ENCODE measurements at places on chromosomes 16 and 17. TPM values are rescaled to one million over a fixed set of nuclear protein-coding genes. Genes with fewer than 3 reads are reported as not detected.

- ATAC-seq = peak; percentile 98
Observed at GRCh38 chr17:82963104-82963950, 116.1 kb upstream of the METRNL start.

The CRYBA1 gene
- total RNA-seq = 1.6 TPM

DNA sequence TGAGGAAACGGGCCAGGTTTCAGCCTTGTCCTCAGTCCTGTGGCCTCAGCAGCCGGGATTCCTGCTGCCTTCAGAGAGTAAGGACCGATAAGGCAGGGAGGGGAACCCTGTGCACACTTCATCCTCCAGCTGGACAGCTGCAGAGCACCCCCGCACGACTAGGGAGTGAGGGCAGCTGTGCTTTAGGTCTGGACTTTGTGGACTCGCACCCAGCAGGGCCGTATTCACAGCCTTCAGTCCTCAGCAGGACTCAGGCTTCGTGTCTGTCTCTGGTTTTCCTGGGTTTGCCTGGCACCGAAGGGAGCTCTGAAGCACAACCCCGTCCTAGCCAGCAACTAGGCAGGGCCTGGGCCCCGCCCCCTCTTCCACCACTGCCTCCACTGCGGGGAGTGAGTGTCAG lies 45.8 kb upstream of the CACNG5 start:
- peak; percentile 39 for ATAC-seq

DNA sequence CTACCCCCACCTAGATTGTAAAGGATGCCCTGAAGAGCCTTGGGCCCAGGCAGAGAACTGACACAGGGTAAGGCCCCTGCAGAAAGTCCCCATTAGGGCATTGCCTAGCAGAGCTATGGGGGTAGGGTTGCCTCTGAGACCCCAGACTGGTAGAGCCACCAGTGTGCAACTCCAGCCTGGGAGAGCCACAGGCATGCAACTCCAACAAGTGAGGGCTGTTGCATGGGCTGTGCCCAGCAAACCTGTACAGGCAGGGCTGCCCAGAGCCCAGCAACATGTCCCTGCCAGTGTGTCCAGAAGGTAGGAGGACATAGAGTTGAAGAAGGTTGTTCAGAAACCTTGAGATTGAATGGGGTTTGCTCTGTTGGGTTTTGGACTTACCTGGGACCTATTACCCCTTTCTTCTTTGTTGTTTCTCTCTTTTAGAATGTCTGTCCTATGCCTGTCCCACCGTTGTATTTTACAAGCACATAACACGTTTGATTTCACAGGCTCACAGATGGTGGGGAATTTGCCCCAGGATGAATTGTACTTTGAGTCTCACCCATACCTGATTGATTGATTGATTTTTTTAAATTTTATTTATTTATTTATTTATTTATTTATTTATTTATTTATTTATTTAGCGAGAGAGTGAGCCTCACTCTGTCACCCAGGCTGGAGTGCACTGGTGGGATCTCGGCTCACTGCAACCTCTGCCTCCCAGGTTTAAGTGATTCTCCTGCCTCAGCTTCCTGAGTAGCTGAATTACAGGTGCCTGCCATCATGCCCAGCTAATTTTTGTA lies 16.4 kb downstream of the SGF29 start:
- no peak for ATAC-seq

The SLC47A2 gene
- total RNA-seq = 0.50 TPM

DNA sequence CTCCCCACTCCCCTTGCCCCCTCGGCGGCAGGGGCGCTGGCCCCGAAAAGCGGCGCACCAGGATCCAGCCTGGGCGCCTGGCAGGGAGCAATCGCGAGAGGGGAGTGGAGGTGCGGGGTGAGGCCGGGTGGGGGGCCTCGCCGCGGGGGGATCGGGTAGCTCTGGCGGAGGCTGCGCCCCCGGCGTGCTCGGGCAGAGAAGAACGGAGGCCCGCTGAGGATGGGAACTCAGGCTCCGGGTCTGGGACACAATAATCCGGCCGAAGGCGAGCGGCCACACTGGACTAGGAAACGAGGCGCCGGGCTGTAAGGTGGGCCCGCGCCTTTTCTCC lies 721 bp upstream of the PCGF2 start:
- no peak for ATAC-seq

GRCh38 chr17:72518753-72519597 lies 398.2 kb downstream of the SOX9 start:
- peak; percentile 79 for ATAC-seq

Measured in motor neuron (in vitro differentiated cells).